ENCODE measurements at places on chromosomes 6 and 20.

- DNase-seq, result no peak
Observed at GRCh38 chr6:106924694-106925523, 49.6 kb downstream of the CD24 start.

GRCh38 chr6:143125864-143126573 lies 65.3 kb downstream of the AIG1 start:
- DNase-seq, result no peak

DNA sequence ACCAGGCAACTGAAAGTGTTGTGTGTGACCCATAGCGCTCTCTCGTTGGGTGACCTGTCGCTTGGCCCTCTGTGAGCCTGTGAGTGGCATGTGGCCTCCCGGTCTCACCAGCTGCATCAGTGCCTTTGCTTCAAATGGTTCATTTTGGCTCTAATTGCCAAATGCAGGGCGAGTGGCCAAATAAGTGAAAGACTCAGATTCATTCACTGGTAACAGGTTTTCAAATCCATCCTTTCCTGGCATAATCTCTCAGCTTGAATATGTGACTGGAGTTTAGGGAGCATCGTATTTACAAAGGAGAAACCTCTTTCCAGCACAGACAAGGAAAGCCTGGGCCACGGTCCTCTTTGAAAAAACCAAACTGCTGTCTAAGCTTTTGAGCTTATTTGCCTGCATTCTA lies 321.6 kb upstream of the QKI start:
- DNase-seq, result no peak

DNA sequence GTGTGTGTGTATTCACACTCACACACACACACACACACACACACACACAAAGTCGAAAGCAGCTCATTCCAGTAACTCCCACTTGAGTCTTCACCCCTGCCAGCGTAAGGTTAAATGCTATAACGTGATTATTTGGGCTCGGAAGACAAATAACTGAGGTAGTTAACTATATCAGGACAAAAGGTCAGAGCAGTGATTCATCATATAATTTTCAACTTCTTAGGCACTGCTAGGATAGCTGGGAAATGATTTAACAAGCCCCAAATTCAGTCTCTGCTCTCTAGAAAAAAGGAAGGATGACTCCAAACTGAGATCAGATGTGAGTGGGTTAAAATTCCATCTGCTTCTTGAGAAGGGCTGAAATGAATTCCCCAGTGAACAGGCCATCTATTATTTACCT lies 30.7 kb downstream of the HDGFL1 start:
- no peak for DNase-seq

DNA sequence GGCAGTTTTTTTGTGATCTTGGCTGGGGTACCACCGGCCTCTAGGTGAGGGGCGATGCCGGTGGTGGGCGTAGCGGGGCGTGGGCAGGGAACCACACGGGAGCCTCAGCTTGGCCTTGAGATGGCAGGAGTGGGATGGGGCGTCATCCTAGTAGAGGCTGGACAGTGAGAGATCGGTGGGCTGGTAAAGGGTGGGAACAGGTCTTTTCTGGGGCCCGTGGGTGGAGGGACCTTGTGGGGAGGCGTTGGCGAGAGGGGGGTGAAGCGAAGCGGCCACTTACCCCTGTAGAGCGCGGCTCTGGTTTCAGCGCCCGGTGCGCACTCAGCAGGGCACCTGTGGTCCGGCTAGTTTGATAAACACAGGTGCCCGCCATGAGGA lies 12.0 kb downstream of the ITPR3 start:
- no peak for DNase-seq

DNA sequence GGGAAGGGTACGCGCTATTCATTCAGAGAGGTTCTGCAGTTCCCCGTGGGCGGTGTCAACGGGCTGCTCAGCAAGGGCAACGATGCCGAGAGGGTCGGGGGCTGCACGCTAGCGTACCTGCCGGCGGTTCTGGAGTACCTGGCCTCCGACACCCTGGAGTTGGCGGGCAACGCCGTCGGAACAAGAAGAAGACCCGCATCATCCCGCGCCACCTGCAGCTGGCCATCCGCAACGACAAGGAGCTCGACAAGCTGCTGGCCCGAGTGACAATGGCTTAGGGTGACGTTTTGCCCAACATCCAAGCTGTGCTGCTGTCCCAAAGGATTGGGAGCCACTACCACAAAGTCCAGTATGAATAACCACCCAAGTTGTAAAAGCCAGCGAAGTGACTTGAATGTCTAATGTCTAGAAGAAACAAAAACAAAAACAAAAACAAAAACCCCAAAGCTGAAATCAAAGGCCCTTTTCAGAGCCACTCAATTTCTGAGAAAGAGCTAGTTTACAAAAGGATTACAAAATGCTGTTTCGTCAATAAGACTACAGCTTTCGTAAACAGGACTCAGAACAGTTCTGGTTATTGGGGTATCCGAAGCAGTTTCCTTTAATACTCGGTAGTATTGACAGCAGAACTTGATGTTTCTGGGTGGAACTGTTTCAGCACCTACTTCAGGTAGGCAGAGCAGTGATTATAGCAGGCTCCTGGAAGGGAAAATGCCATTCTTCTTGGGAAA lies 21.9 kb upstream of the SLC17A4 start:
- no peak for DNase-seq

DNA sequence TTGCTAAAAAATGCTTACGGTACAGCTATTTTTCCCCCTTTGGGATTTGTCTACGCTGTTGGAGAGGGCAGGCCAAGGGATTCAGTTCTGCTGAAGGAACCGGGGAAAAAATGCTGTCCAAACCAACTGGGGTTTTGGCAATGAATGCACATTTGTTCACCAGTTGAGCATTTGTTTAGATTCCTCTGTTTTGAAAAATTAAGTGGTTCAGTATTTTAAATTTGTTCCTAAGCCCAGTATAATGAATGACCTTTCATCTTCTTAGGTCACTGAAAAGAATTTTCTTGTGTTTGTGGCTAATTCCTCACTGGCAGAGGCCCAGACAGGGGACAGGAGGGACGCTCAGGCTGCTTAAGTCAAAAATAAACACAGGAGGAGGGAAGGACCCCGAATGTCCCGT lies 10.8 kb upstream of the EYA2 start:
- no peak for DNase-seq

- no peak for DNase-seq
Observed at GRCh38 chr6:47138046-47138445, 95.9 kb upstream of the ADGRF1 start.

GRCh38 chr20:20786428-20786827 lies 74.0 kb upstream of the RALGAPA2 start:
- no peak for DNase-seq

DNA sequence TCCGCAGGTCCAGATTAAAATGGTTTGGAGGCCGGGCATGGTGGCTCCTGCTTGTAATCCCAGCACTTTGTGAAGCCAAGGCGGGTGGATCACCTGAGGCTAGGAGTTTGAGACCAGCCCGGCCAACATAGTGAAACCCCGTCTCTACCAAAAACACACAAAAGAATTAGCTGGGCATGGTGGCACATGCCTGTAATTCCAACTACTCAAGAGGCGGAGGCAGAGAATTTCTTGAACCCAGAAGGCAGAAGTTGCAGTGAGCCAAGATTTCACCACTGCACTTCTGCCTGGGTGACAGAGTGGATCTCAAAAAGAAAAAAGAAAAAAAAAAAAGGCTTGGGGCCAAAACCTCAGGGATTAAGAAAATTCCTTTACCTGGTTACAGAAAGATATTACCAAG lies 30.5 kb downstream of the C6orf15 start:
- no peak for DNase-seq

DNA sequence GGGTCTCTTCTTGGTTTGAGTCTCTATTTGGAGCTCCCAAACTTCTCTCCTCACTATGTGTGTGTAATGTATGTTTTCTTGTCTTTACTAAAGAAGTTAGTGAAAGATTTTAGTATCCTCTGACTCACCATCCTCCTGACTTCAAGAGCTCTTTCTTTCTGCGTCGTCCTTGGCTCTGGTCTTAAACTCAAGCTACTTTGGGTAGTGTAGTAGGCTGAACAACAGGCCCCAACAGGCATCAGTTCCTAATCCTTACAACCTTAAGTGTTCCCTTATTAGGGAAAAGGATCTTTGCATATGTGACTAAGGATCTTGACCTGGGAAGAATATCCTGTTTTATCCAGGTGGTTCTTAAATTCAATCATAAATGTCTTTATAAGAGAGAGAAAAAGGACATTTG lies 810.2 kb downstream of the MAFB start:
- no peak for DNase-seq
